ENCODE measurements at places on chromosomes 1 and 21.

DNA sequence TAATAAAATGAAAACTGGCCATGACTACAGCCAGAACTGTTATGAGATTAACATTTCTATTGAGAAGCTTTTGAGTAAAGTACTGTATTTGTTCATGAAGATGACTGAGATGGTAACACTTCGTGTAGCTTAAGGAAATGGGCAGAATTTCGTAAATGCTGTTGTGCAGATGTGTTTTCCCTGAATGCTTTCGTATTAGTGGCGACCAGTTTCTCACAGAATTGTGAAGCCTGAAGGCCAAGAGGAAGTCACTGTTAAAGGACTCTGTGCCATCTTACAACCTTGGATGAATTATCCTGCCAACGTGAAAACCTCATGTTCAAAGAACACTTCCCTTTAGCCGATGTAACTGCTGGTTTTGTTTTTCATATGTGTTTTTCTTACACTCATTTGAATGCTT, 164.0 kb downstream of the NEK7 start:
- DNase-seq = no peak

DNA sequence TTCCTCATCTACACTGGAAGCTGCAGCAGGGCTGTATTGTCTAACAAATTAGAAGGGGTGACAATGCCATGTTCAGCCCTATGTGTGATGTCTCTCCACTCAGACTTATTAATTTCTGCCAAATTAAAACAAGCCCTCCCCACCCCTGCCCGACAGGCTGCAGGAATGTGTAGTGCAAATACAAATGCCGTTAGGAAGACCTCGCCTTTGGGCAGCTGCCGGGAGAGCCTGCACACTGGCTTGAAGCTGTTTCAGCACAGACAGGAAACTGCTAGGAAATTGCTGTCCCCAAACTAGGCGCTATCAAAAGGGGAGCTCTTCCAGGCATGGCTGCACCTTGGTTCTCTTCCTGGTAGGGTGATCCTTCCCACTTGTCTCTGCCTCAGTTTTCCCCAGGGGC, 135.2 kb downstream of the ELAVL4 start:
- no peak for DNase-seq

- no peak for DNase-seq
These were observed 33.1 kb upstream of the C1orf146 start for GRCh38 chr1:92184632-92185031.

DNA sequence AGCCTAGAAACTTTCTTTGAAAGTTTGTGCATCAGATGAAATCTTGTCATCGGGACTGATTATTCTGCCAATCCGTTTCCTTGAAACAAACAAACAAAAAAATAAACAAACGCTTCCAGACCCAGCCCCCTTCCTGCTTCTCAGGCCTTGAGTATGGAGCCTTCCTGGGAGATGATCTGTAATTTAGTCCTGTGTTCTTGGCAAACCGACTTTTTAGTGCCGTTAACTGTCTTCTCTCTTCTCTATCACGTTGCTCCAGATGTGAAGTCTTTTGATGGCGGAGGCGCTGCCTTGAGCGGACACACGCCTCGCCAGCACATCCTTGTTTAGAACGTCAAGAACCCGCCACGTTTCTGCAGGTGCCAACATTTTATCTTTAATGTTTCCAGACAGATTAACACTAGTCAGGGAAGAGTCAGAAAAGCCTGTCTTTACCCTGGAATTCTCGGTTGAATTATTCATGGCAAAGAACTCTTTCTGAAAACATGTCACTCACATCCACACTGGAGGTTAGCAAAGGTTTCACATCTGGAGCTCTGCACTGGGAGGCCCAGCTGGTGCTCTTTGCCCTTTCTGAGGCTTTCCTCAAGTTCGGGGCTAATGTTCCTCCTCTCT, 265.7 kb upstream of the C1orf174 start:
- no peak for DNase-seq

GRCh38 chr1:117009132-117009531, 7.6 kb downstream of the CD101 start:
- DNase-seq = no peak
